Left renal cortex interstitium (tissue), 4 donors: ENCODE measurements at places on chromosomes 1 and 21. TPM values are rescaled to one million over a fixed set of nuclear protein-coding genes. Genes with fewer than 3 reads are reported as not detected.

Gene OR6N1
- polyA plus RNA-seq, result not detected

DNA sequence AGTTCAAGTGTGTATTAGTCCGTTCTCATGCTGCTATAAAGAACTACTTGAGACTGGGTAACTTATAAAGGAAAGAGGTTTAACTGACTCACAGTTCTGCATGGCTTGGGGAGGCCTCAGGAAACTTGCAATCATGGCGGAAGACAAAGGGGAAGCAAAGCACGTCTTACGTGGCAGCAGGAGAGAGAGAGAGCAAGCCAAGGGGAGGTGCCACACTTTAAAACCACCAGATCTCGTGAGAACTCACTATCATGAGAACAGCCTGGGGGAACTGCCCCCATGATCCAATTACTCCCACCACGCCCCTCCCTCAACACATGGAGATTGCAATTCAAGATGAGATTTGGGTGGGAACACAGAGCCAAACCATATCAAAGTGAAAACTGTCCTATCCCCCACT lies 4.1 kb upstream of the MIS18A start:
- no peak for DNase-seq

Gene S100A10
- polyA plus RNA-seq, result 269 TPM

DNA sequence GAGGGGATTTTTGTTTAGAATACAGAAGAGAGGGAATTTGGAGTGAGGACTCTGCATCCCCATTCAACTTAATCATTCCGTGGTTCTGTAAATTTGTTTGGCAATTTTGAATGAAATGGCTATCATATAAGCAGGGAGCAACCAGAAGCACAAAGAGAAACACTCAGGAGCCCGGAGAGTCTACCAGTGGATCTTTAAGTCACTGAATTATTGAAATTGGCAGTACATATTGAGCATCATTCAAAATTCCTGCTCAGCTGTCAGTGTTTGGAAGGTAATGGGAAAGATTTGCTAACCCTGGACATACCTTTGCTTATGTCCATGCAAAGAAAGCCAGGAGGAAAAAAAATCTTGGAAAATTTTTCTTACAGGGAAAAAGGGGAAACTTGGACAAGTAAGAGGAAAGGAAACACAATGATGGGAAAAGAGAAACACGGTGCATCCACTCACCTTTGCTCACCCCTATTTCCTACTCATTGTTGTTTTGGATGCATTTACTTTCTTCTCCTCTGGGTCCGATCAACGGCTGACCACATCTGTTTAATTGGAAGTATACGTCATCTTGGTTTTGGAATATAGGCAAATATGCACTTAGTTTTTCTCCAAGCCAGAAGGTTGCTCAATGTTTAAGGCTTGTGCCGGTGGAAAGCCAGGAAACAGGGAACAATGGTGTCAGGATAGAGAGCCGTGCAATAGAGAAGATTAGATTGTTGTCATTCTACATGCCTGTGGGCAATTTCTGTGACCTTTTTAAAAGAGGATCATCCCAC lies 243.0 kb upstream of the LYPLAL1 start:
- DNase-seq, result no peak

- no peak for DNase-seq
Observed at GRCh38 chr1:4066860-4067599, 167.0 kb upstream of the C1orf174 start.

DNA sequence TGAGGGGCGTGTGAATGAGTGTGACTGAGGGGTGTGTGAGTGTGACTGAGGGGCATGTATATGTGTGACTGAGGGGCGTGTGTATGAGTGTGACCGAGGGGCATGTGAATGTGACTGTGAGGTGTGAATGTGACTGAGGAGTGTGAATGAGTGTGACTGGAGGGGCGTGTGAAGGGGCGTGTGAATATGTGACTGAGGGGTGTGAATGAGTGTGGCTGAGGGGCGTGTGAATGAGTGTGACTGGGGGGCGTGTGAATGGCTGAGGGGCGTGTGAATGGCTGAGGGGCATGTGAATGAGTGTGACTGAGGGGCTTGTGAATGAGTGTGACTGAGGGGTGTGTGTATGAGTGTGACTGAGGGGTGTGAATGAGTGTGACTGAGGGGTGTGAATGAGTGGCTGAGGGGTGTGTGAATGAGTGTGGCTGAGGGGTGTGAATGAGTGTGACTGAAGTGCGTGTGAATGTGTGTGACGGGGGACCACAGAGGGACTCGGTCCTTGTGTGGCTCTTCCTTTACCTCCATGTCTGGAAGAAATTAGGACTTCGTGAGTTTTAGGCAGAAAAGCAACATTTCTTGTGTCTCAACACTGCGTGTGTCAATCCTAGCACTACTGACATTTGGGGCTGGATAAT lies 105.8 kb downstream of the GLIS1 start:
- no peak for DNase-seq

GRCh38 chr1:27133991-27134390 lies 20.9 kb downstream of the SLC9A1 start:
- DNase-seq, result no peak

Gene BMP8A
- 0.48 TPM for polyA plus RNA-seq

DNA sequence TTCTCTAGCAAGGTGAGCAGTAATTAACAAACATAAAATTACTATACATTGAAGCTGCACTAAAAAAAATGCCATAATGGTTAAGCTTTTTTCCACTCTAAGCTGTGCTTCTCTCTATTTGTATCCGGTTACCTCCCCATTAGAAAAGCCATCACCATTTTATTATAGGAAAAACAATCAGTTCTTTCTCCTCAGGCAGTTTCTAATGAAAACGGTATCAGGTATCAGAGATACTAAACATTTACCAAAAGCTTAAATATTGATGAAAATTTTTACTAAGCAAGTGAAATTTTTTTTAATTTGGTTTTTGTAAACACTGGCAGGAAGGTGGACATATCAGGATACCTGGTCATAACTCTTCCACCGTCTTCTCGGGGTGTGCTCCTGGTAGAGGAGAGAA lies 14.2 kb downstream of the NTPCR start:
- no peak for DNase-seq

- DNase-seq, result no peak
Observed at GRCh38 chr1:25549273-25550154, 6.1 kb downstream of the LDLRAP1 start.

DNA sequence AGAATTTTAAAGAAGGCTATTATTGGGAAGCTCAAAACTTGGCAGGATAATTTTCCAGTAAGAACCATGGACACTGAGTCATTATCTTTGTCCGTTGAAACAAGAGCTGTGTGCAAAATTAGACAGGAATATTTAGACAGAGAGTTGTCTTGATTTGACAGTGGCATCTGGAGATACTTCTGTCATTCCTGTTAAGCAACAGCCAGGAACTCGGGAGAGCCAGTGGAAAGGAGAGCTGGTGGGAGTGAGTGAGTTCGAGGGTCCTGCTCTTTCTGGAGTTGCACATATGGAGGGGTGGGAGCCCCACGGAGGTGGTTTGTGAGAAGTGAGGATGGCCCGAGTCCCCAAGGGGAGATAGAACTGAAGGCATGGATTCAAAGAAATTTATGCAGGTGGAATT lies 3.1 kb downstream of the COQ8A start:
- DNase-seq, result no peak

Gene TCHHL1
- polyA plus RNA-seq, result not detected

DNA sequence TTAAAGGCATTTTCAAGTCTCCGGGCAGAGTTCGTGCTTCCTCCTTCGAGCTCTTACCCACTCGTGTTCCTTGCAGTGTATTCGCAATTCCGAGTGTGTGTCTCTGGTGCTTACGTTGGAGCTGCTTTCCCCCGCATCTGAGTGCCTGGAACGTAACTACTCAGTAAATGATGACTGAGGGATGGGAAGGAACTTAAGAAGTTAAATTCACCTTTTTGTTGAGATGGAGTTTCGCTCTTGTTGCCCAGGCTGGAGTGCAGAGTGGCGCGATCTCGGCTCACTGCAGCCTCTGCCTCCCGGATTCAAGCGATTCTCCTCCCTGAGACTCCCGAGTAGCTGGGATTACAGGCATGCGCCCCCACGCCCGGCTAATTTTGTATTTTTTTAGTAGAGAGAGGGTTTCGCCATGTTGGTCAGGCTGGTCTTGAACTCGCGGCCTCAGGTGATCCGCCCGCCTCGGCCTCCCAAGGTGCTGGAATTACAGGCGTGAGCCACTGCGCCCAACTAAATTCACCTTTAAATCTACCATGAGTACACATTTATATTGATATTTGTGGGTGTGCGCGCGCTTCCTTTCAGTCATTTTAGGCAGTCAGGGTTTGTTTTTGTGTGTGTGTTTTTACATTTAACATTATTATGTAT lies 837 bp downstream of the NDUFS5 start:
- DNase-seq, result no peak

Gene NBPF14
- polyA plus RNA-seq, result 33.9 TPM

Gene LRRC52
- polyA plus RNA-seq, result 0.08 TPM

- DNase-seq, result no peak
Observed at GRCh38 chr1:47951026-47951425, 46.2 kb downstream of the TRABD2B start.

DNA sequence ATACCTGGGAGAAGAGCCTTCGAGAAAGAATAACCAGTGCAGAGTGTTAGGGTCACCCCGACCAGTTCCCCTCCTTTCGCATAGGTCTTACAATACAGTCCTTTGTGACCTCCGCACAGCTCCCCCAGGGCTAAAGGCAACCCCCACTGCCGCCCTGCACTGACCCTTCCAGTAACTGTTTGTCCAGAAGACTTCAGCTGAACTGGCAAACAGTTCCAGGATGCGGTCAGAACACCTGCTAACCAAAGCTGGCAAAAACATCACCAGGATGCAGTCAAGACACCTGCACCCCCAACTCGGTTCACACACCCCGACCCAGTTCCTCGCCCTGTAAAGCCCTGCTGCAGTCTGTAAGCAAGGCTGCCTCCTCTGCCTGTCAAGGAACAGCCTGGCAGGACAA lies 6.4 kb upstream of the EVA1B start:
- DNase-seq, result no peak

Gene CELSR2
- polyA plus RNA-seq, result 23.6 TPM

DNA sequence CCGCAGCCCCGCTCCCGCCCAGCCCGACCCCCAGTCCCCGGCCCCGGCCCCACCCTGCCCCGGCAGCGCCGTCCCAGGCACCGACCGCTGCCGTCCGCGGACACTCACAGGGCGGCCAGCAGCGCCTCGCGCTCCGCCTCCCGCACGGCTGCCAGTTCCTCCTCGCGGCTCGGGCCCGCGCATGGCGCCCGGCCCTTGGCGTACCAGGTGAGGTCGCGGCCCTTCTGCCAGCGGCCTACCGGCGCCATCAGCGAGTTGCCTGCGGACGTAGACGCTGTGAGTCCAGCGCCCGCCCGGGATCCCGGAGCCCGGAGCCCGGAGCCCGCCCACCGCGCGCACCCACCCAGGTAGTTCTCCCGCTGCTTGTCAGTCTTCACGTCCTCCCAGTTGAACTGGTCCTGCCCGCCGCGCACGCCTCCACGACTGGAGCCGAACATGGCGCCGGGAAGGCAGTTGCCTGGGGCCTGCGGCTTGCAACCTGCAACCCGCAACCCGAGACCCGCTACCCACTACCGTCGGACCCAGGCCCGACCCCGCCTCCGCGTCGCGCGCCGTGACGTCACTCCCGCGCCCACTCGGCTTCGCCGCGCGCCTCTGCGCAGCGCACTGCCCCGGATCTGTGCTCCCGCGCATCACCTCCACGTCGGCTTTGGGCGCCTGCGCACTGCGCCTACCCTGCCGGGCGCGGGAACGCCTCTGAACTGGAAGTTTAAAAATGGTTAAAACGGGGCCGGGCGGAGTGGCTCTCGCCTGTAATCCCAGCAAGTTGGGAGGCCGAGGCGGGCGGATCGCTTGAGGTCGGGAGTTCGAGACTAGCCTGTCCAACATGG lies at the start of gene C1orf35:
C1orf35 (minus strand) TSS at position 535 of the 830 bp plus-strand sequence; CDS start at position 437, 98 bp downstream.
- DNase-seq, result peak; percentile 88

Gene SIM2
- polyA plus RNA-seq, result 18.3 TPM

Gene OR2T35
- not detected for polyA plus RNA-seq

GRCh38 chr1:50452700-50453099 lies 29.5 kb upstream of the DMRTA2 start:
- no peak for DNase-seq

Gene L1TD1
- polyA plus RNA-seq, result 3.3 TPM

Gene ODF2L
- 58.6 TPM for polyA plus RNA-seq

- no peak for DNase-seq
Observed at GRCh38 chr1:38872401-38873026, 634 bp downstream of the MYCBP start.

DNA sequence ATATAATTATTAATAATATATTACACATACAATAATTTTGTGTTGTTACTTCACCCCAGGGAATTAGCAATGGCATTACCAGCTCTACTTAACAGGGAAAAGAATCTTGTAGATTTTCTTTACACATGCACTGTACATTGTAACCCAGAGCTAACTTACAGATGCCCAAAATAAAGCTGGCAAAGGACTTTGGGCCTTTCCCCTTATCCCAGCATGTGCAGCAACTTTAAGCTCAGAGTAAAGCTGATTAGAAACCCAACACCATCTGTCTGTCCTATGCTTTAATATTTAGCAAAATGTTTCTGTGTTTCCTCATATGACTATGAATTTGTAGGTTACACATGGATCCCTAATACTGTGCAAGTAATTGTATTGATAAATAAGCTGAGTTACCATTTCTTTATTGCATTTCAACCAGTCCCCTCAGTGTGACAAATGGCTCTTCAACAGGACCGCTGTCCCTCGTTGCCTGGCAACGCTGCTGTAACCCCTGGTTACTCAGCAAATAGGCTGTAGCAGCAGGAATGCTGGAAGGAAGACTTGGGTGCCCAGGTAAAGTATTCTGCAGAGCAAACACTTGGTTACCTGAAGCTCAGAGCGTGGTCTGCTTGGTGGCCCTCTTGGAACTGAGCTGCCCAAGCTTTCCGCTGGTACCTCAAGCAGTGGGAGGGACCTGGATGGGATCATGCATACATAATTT lies at the start of gene USH2A:
USH2A (minus strand) TSS at position 628 of the 700 bp plus-strand sequence. CDS start 1,112 bp downstream, outside the sequence.
- DNase-seq, result peak; percentile 6

DNA sequence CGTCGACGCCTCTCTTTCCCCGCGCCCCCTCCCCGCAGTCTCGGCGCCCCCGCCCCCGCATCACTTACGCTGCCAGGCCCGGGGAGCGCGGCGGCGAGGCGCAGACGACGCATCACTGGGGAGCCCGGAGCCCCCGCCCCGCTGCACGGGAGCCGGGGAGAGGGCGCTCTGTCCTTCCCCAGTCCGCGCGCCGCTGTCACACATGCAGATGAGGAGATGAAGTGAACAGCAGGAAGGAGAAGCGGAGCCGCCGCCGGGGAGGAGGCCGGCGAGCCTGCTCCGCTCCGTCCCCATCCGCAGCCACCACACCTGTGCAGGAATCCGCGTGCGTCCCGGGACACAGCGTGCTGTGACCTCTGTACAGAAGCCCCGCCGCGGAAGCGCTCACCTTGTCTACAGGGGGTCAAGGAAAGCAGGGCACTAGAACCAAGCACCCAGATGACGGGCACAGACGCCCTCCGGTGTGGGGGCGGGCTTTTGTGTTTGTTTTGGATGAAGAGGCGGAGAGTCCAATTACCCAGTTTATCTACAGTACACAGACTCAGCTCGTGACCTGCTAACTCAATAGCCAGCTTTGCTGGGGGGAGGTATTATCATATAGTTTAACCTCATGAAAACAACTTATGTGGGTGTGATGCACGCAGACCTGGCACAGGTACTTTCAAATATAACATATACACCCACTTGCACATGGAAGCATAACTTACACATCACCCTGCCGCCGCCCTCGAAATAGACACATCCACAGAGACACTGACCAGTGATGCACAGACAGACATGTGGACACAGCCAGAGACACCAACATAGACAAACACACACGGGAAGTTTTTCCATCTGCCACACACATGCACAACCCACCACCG lies 12.4 kb downstream of the KLHDC8A start:
- no peak for DNase-seq

GRCh38 chr21:35309316-35309715 lies 260.2 kb upstream of the RUNX1 start:
- no peak for DNase-seq
